Stimulated activated CD4-positive, alpha-beta T cell treated with anti-CD3 and anti-CD28 coated beads, Interleukin-15, amount 100 ng/mL, for 1 hour (primary cell): ENCODE measurements at places on chromosomes 5 and 9.
A peak's percentile ranks its signal among the peaks of the same experiment; 100 is the strongest.

GRCh38 chr5:51391175-51391574 is 7.9 kb downstream of the ISL1 start:
- DNase-seq: no peak

DNA sequence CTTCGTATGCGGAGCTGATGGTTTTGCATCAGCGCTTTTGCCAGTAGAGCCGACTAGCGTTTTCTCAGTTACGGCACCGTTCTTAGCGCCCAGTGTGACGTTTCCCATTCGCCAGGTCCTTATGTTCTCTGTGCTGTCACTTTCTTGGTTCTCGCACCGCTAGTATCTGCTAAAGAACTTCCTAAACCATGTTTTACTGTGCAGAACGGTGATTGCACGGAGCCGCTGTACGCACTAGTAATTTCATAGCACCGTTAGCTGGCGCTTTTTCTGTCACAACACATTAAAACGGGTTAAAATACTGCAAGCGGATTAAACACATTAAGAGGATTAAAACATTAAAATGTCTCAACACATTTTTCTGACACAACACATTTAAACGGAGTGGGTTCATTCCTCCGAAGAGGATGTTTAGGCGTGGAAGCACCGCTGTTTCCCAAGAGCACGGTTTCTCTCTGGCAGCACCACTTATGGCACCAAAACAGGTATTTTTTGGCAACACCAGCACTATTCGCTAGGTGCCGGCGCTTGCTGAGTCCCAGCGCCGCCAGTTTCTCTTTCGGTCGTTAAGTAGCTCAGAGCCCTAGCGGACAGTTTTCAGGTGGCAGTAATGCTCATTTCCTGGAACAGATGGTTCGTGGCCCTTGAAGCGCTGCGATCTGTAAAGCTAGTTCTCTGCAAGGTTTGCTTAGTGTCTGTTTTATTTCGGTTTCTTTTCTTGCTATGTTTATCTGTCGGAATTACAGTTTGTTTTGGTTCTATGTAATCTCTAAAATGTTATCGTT is 20.3 kb downstream of the ANXA2R start:
- peak; percentile 63 for DNase-seq

DNA sequence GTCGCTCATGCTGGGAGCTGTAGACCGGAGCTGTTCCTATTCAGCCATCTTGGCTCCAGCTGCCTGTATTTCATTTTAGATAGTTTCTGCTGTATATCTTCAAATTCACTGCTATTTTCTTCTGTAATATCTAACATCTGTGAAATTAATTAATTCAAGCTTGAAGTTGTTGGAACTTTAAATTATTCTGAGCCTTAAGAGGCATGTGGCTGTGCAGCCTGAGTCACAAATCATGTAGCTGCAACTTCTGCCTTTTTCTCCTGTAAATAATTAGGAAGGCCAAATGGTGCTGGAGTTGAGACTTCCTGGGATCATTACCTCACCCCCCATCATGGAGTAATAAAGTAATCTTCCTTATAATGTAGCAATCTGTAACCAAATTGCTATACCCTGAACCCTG is 183.3 kb upstream of the PCSK5 start:
- no peak for DNase-seq

GRCh38 chr5:113178073-113178779 is 201.6 kb downstream of the DCP2 start:
- no peak for DNase-seq

- DNase-seq: no peak
These were observed 754 bp downstream of the GFPT2 start for GRCh38 chr5:180352116-180353047.

GRCh38 chr5:61280761-61281427 is 51.2 kb upstream of the ZSWIM6 start:
- DNase-seq: no peak

- DNase-seq: no peak
These were observed 5.2 kb downstream of the CEL start for GRCh38 chr9:133067006-133067405.

- no peak for DNase-seq
These were observed 166.8 kb downstream of the PSAT1 start for GRCh38 chr9:78463750-78464149.

DNA sequence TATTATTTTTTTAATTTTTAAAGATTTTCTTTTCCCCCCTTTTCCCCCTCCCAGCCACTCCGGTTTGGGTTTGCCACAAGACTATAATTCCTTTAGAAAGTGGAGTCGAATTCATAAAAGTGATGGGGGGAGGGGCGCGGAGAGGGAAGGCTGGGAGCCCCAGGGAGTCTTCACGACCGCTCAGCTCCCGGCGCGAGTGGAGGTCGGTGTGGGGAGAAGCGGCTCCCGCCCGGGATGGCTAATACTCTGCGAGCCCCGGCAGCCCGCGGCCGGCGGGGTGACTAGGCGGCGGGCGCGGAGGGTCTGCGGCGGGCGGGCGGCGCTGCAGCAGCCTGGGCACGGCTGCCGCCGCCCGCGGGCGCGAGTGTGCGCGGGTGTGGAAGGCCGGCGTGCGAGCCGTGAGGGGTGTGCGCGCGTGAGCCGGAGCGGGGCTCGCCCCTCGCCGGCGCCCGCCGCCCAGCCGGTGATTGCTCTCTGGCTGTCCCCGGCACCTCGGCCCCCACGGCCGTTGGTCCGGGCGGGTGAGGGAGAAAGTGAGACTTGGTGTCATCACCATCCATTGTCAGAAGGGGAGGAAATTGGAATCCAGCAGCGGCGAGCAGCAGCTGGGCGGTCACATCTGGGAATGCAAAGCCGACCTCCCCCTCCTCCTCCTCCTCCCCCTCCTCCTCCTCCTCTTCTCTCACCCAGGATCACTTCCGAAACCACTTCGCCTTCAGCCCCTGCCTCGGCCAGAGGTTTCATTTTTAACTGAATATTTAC is at the start of gene PARP8:
TSS of gene PARP8 (plus strand) at position 377 of the 762 bp plus-strand sequence. CDS start 459 bp downstream, outside the sequence.
- peak; percentile 13 for DNase-seq

DNA sequence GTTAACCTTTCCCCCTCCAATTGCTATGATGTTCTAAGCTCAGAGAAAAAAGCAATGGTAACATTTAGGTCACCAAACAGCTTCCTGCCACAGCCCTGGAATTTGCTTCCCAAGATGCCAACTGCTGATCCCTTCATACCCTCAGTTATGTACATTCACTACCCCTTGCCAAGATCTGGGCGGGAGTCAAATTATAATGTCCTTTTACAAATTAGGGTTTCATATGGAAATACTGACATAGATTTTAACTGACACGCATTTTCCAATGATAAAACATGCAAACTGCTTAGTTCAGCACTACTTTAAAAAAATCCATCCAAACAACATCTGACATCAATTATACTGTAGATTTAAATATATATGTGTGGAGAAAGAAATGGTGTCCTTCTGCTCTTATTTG is 5.0 kb downstream of the LOX start:
- no peak for DNase-seq

- DNase-seq: no peak
These were observed 5.8 kb downstream of the ALDOB start for GRCh38 chr9:101429736-101430135.

- DNase-seq: no peak
These were observed 11.5 kb upstream of the CAAP1 start for GRCh38 chr9:26904070-26904469.

- no peak for DNase-seq
These were observed 17.2 kb upstream of the GCNT1 start for GRCh38 chr9:76441551-76442322.

DNA sequence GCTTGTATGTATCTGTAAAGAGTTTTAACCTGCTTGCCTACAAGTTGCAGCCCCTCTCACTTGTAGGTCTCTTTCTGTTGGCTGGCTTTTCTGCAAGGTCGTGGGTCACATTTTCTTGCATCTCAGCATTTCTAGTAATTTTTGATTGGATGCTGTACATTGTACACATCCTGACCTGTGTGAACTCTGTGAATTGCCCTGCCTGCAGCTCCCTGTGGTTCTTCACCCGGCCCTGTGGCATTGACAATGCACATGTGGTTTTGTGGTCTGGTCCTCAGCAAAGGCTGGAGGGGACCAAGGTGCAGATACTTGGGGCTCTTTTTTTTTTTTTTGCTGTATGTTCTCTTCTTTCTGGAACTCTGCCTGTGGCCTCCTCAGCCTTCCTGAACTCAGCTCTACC is 53.6 kb downstream of the WNK2 start:
- no peak for DNase-seq

DNA sequence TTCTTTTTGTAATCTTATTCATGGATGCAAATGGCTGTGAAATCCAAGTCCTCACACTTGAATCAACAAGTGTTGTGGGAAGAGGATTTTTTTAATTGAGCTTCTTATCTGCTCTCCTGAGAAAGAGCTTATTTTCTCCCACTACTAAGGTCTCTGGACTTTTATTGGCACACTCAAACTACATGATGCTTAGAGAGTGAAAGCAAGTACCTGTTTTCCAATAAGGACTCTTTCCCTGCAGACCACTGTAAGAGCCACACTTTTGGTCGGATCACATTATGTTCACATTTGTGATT is 546.4 kb upstream of the ARRDC3 start:
- DNase-seq: no peak

GRCh38 chr5:7886849-7887475 is 18.0 kb downstream of the MTRR start:
- DNase-seq: no peak

GRCh38 chr9:124621371-124622328 is 114.5 kb upstream of the NR5A1 start:
- DNase-seq: no peak

GRCh38 chr5:11803436-11803835 is 100.8 kb downstream of the CTNND2 start:
- DNase-seq: no peak

DNA sequence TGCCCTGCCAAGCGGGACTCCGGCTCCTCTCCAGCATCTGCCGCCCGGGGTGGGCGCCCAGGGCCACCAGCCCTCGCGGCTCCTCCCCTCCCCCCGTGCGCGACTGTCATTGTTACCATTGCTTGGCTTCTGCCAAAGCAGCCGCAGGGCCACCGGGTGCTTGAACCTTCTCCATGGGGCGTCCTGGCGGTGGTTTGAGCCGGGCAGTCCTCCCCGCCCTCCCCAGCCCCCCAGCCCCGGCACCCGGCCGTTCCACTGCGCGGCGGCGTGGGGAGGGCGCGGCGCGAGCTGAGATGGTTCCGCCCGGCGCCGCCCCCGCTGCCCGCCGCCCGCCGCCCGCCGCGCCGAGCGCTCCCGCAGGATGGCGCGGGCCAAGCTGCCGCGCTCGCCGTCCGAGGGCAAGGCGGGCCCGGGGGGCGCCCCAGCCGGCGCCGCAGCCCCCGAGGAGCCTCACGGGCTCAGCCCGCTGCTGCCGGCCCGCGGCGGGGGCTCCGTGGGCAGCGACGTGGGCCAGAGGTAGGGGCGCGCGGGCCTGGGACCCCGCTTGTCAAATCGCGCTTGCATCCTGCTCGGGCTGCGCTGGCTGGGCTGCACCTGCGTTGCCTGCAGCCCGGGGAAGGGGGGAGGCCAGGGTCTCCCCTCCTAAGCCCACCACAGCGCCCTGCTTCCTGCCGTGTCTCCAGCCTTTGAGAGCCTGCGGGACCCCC is 34.4 kb downstream of the KCNT1 start:
- DNase-seq: no peak

- no peak for DNase-seq
These were observed 48.2 kb upstream of the ANGPTL2 start for GRCh38 chr9:127170652-127171051.

- DNase-seq: no peak
These were observed 23.7 kb upstream of the SPZ1 start for GRCh38 chr5:80296121-80296520.

GRCh38 chr9:81122749-81123148 is 566.6 kb downstream of the TLE1 start:
- DNase-seq: no peak

GRCh38 chr9:83266331-83266665 is 203.4 kb upstream of the RASEF start:
- no peak for DNase-seq

DNA sequence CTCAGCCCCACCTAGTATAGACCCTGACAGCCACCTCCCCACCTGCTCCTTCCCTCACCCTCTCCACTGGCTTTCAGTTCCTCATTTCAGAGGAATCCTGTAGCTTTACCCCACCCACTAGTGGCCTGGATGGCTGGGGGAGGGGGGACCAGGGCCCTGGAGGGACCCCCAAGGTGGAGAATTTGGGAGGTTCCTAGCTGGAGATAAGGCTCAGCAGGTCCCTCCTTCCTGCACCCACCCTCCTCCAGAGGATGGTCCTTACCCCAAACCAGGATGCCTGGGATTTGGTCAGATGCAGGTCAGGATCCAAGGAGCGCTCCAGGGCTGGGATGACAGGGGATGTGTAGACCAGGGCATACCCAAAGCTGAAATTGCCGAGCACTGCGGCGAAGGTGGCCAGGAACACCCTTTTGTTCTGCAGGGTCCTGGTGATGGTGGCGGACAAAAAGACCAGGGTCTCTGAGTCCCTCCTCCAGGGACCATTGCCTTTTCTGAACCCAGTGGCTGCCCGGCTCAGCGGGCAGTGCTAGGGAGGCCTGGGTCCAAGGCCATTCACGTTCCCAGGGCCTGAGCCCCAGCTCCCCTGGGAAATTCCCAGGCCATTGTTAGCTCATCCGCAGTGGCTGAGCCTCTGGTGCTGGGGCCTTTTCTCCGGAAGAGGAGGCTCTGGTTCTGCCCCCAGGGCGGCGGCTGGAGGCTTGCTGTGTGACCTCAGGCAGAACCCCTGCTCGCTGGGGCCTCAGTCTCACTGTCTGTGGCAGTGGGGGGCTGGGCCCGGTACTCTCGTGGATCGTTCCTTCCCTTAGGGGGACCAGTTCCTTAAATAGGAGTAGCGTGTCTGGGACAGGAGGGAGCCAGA is 678 bp downstream of the SLC2A6 start:
- no peak for DNase-seq

GRCh38 chr5:61464512-61464911 is 132.5 kb downstream of the ZSWIM6 start:
- DNase-seq: no peak

DNA sequence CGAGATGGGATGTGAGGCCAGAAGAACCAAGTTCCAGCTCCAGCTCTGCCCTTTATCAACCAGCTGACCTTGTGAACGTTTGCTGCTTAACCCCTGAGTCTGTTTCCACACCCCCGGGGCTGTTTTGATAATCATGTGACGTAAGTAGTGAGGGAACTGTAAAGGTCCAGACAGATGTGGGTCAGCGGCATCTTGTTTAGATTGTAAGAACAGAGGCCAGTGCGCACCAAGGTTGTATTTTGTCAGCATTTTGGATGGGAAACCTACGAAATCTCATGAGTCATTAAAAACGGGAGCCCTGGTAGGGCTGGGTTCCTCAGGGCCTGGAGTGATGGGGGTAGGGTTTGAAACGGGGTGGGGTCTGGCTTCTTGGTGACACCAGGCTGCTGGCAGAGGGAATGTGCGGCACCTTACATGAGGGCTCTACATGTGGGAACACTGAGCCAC is 13.8 kb upstream of the COL15A1 start:
- no peak for DNase-seq

DNA sequence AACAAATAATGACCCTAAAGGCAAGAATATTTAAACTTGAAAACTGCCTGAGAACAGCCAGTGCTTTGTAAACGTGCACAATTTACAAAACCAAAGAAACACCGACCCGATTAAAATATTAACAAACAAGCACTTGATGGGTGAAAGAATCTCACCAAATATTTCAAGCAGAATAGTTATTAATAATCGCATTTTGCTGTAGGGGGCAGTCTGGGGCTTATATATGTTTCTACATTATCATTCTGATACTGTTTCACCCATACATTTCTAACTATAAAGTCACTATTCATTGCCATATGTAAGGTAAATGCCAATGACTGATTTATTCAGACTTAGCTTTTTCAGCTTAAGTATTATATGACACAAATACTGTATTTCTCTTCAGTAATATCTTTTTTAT is 37.7 kb downstream of the UBAP2 start:
- DNase-seq: no peak
